Brain pericyte (primary cell): ENCODE measurements at places on chromosomes 5 and 9.

DNA sequence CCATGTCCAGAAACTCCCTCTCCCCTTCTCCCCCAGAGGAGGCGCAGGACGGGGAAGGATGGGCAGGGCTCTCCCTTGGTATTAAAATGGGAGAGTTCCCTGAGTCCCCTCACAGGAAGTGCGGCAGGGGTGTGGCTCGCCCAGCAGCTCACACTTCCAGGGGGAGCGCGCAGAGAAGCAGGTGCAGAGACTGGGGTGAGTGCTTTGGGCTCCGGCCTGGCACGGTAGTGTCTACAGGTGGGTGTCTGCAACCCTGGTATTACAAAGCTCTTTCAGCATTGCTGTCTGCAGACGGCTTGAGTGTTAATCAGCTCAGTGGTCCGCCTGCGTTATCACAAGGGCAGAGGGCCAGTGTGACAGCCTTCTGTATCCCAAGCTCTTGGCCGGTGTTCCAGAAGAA lies 114.9 kb upstream of the FBXL7 start:
- no peak for DNase-seq

- DNase-seq = no peak
Measured at GRCh38 chr9:96491079-96491879, 41.3 kb downstream of the HABP4 start.

GRCh38 chr5:54930736-54931135 lies 54.7 kb downstream of the ESM1 start:
- no peak for DNase-seq

DNA sequence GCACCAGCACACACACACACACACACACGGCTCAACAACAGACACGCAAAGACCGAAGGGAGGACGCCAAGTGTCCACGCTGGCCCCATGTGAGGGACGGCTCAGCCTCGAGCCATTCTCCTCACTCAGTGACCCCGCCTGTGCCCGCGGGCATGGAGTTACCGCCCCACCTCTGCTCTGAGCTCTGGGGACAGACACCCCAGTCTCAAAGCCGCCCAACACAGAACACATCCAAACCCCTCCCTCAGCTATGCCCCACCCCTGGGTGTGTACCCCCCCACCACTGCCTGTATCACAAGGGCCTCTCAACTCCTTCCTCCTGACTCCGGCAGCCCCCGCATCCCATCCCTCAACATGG lies 81.2 kb downstream of the CAMSAP1 start:
- no peak for DNase-seq

GRCh38 chr5:80895523-80895922 lies 64.6 kb upstream of the RASGRF2 start:
- no peak for DNase-seq

- DNase-seq = no peak
Measured at GRCh38 chr5:161373345-161373707, 173.2 kb downstream of the GABRB2 start.

- no peak for DNase-seq
Measured at GRCh38 chr5:116237917-116238500, 153.2 kb downstream of the COMMD10 start.

- DNase-seq = no peak
Measured at GRCh38 chr5:76548525-76549229, 74.5 kb downstream of the F2RL2 start.

DNA sequence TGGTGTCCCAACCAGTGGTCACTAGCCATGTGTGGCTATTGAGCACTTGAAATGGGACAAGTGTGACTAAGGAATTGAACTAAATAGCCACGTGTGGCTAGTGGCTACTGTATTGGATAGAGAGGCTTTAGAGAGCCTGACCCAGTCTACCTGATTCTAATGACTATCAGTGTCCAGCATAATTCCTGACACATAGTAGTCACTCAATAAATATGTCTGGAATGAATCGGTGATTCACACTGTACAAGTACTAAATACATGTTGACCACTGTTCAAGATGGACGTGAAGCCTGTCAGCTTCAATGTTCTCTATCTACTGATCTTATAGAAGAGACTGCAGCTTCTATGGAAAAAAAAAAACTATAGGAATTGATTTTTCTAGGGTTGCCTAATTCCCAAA lies 57.7 kb upstream of the MAST4 start:
- no peak for DNase-seq

DNA sequence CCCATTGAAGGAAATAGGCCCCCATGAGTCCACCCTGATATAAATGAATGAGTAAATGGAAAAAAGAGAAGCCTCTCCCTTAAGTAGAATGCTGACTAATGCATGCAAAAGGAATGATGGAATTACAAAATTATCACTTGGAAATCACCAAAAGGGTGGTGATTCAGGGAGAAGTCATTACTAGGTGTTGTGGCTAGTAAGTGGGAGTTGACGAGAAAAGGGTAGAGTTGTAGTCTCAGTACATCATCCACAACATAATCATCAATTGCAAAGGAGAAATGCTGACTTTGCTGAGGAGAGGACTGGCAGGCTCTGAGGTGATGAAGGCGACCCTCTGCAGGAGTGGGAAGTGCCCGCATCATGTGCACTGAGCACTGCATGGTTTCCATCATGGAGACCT lies 201.5 kb upstream of the S1PR3 start:
- no peak for DNase-seq

DNA sequence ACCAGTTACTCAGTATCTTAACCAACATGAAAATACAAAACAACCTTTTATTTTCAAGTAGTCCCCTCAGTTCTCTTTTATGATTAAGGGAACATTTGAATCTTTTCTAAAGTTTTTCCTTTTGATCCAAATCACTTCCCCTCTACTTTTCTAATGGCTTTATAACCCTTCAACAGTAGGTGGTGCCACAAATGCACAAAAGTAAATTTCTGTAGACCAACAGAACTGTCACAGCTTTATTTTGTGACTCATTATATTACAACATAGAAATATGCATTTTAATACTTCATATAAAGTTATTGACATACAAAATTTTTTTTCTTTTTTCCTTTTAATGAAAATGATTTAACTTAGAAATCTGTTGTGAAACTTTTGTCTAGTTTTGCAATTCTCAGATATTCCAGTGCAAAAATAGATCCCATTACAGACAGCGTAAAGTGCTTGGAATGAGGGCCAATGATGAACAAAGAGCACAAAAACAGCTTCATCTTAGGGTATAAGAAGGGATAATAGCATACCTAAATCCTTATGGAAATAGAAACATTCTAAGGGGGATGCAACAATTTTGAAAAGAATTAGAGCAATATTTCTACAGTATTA lies 17.0 kb downstream of the NIPSNAP3B start:
- DNase-seq = no peak

DNA sequence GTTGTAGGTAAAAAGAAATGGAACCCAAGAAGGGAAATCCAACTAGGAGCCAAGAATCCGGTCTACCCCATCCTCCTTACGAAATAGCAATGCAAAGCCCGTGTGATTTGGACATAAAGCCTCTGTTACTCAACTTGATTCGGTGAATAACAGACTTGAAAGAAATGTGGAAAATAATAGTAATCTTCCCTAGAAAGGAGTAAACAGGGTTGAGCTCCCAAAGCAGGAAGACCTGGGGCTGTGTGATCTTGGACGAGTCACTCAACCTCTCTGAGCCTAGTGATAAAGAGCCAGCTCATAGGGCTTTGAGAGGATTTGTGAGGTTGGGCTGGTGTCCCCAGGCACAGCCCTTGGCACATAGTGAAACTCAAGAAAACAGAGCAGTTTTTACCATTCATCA lies 42.7 kb upstream of the IL17B start:
- no peak for DNase-seq

DNA sequence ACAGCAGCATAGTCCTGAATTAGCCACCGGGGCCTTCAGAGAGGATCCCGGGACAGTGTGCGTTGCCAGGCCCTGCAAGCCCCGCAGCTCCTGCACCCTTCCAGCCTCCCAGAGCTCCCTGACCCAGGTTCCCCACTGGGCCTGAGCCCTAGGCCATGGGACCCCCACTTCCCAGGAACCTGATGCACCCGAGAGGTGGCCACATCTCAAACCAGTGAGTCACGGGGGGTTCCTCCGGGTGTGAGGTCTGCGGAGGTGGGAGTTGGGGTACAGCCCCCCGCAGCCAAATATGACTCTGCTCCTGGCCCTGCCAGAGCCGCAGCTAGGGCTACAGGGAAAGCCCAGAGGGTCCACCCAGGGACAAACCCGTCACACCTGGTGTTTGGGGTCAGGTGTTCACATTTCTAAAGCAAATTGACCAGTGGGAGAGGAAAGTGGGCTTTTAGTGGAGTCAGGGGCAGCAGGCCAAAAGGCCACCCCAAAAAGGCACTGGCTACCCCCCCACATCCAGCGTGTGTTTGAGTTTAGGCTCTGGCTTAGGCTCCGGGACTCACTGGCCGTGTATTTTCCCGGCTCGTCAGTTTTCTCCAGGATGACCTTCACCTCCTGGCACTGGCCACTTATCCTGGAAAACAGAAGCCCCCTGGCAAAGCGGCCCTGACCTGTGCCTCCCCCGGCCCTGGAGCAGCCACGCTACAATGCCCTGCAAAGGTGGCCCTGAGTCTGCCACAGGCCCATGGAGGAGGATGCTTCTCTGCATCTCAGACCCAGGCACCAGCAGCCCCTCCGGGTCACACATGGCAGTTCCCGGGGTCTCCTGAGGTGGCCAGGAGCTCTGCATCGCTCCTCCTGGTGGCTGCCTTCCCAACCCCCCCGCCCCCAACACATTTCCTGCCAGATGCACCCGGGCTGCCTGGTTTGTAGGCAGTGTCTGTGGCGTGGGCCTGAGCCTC lies 17.4 kb upstream of the OBP2B start:
- no peak for DNase-seq

- no peak for DNase-seq
Measured at GRCh38 chr9:101397746-101398067, 711 bp downstream of the MRPL50 start.

- no peak for DNase-seq
Measured at GRCh38 chr5:59542851-59543820, 350.4 kb downstream of the PDE4D start.

GRCh38 chr9:133737774-133738639 lies at the start of gene SARDH:
TSS of gene SARDH (minus strand) at chr9:133738352. CDS start at chr9:133734173, 4,179 bp downstream.
- DNase-seq = no peak

DNA sequence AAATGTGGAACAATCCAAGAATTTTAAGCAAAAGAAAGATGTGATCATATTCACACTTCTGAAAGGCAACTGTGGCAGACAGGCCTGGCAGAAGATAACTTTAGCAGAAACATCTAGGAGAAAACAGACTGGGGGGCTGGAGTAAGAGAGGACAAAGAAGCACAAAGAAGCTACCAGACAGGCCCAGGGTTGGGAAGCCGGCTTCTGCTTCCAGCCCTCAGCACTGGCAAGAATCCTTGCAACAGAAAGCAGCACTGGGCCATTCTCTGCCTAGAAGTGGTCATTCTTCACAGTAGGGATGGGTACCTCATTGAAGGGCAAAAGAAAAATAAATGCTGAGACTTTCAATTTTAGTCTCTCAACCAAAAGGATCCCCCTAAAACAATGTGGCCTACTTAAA lies 49.6 kb downstream of the EFNA5 start:
- no peak for DNase-seq

- DNase-seq = no peak
Measured at GRCh38 chr5:88829054-88829453, 53.9 kb downstream of the MEF2C start.

GRCh38 chr9:80146466-80146865 lies 574.7 kb downstream of the TLE4 start:
- no peak for DNase-seq

DNA sequence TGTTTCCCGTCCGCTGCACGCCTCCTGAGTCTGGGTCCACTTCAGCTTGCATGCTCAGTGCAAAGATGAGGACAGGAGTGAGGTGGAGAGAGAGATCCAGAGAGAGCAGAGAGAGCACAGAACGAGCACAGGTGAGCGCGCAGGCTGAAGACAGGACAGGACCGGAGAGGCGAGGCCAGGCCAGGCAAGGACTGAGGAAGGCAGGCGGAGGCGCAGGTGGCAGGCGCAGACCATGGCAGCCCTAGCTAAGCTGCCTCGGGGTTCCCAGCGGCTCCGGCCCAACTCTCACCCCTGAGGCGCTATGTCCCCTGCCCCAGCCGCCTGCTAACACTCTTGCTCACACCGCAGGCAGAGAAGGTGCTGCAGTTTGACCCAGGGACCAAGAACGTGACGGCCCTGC lies 9.7 kb downstream of the GRIN1 start:
- DNase-seq = no peak

- DNase-seq = no peak
Measured at GRCh38 chr9:75939536-75940111, 49.2 kb downstream of the PCSK5 start.

DNA sequence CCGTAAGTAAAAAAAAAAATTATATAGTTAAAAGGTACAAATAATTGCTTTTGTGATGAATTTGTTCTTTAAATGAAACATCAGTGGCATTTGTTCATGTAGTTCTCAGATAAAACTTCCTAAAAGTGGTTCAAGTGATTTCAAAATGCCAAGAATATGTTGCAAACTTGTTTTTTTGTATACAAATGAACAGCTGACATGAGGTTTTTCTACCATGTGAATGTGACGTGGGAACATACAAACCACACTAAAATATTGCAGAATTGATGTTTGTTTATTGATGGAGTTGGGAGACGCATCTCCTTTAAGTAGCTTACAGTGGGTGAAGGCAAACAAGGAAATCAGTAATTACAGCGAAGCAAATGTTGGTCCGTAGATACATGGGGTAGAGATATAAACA lies 16.9 kb downstream of the BASP1 start:
- no peak for DNase-seq

DNA sequence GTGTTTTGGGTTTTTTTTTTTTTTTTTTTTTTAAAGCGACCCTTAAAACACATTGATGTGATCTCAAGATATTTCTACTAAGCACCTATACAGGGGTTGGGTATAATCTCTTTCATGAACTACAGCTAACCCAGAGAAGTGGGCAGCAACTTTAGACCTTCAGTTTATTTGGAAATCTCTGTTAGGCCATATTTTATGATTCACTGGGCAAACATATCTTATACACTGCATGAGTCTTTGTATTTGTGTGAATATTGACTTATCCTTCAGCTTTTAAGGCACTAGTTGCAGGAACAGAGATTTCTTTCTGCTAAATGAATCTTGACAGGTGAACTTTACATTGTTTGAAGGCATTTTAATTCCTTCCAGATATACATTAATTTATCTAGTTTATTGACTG lies 194.4 kb downstream of the ARRDC3 start:
- DNase-seq = no peak

DNA sequence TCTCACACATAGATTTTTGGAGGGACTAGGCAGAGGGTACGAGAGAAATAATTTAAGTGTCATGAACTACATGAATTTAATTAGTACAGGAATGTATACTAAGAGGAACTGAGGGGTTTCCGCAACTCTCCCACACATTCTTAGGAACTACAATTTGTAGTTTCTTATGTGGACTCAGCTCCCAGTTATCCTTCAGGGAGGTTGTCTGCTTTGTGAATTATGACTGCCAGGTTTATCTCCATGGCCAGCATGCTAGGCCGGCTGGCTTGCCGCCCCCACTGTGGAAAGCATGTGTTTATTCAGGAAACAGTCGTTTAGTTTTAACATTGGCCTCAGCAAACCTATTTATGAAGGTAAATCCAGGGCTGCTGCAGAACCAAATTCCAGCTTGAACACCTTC lies 415.0 kb downstream of the KCTD16 start:
- no peak for DNase-seq
